Stimulated activated CD8-positive, alpha-beta memory T cell treated with anti-CD3 and anti-CD28 coated beads, Interleukin-4, amount 100 ng/mL, for 4 hours (primary cell): ENCODE measurements at places on chromosomes 1 and 21.

GRCh38 chr1:193211539-193211938, 25.1 kb upstream of the B3GALT2 start:
- DNase-seq = no peak

GRCh38 chr1:22290611-22291010, 147.7 kb upstream of the WNT4 start:
- DNase-seq = no peak

DNA sequence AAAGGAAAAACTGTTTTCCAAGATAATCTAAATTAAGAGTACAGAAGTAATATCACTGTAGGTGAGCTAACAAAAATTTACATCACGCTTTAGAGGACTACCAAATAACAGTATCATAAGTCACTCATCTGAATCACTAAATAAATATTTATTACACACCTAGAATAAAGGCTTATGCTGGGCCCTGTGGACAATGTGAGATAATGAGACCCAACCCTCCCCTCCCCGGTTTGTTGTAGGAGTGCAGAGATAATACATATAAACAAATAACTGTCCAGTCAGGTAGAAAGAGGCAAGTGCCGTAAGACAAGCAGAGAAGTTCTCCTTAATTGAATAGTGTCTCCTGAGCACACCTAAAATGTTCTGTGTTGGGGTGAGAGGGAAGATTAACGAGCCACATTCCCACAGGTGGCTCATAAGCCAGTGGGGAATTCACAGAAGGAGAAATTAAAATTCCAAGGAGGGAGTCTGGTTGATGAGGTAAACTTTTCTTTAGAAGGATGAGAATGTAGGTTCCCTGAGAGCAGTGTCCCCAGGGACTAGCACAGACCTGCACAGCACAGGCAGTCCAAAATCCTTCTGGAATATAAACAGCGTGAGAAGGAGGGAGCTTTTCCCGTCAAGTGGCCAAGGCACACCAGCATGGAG, 241.4 kb downstream of the NFIA start:
- DNase-seq = no peak

GRCh38 chr1:115539061-115539460, 102.7 kb upstream of the VANGL1 start:
- no peak for DNase-seq

- no peak for DNase-seq
These were observed 47.5 kb upstream of the NTPCR start for GRCh38 chr1:232902774-232903350.

GRCh38 chr1:88680471-88680870, 3.6 kb upstream of the PKN2 start:
- DNase-seq = no peak
